NCI-H524 treated with DMSO at 0.1 percent for 48 hours (cell line): ENCODE measurements at places on chromosomes 11 and 22.

- DNase-seq: no peak
Measured at GRCh38 chr22:30481711-30482110, 9.9 kb upstream of the SEC14L3 start.

GRCh38 chr11:113286509-113287497 lies 27.6 kb upstream of the TTC12 start:
- DNase-seq: no peak

GRCh38 chr22:41478891-41479521 lies 10.1 kb downstream of the ACO2 start:
- peak; percentile 86 for DNase-seq

- no peak for DNase-seq
Measured at GRCh38 chr11:106167085-106167484, 89.6 kb downstream of the AASDHPPT start.

DNA sequence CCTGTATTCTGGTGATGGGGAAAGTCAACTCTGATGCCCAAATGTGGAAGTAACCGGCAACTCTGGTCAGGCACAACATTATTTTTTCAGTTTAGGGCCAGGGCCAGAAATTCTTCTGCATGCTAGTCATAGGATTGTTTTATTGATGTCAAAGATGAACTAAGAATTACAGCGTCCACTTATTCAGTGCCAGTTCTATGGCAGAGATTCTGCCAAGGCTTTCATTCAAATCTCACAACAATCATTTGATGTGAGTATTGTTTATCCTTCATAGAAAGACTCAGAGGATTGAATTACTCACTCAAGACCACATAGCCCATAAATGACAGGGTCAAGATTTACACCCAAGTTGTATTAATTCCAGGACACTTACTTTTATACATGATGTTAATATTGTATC lies 87.7 kb downstream of the TMPRSS5 start:
- no peak for DNase-seq

GRCh38 chr22:19719050-19719482 lies 4.3 kb upstream of the GP1BB start:
- DNase-seq: no peak

- no peak for DNase-seq
Measured at GRCh38 chr11:36890121-36890679, 292.2 kb upstream of the RAG2 start.

DNA sequence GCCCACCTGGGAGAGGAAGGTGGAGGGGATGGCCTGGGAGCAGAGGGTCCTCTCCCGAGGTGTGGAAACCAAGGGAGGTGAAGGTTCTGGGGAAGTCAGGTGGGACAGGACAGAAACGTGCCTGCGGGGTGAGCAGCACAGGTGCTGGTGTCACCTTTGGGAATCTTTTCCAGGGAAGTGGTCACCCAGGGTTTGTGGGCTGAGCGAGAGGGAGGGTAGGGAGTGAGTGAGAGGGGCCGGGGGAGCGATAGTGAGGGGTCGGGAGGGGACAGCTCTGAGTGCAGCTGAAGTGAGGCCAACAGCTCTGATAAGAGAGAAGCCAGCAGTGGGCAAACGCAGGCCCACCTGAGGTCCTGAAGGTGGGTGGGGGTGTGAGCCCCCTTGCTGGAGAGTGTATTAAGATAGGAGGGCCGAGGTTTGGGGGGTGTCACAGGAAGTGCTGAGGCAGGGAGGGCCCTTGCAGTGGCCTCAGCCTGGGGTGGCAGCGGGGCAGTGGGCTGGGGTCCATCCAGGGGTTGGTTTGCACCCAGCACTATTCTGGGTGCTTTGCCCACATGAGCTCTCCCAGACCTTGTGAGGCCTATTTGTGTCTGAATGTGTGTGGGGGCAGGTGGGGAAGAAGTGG lies 1.6 kb upstream of the SHANK3 start:
- DNase-seq: no peak

GRCh38 chr22:42608823-42609361 lies 5.8 kb downstream of the POLDIP3 start:
- DNase-seq: no peak

GRCh38 chr11:113332638-113333329 lies 18.4 kb downstream of the TTC12 start:
- DNase-seq: no peak

DNA sequence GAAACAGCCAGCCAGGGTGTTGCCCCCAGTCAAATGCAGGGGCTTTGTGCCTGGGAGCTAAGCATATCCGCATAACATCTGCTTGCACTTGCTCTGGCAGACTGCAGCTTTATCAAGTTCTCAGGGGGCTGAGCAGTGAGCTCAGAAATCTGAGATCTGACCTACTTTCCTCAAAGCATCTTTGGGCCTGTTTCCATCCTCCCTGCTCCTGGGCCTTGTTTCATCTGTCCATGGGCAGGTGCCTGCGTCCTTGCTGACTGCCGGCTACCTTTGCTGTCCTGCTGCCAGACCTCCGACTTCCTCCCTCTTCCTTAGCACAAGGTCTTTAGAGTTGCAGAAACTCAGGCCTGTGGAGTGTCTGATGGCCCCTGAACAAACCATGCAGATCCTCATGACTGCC lies 131.2 kb upstream of the B3GAT1 start:
- DNase-seq: no peak

DNA sequence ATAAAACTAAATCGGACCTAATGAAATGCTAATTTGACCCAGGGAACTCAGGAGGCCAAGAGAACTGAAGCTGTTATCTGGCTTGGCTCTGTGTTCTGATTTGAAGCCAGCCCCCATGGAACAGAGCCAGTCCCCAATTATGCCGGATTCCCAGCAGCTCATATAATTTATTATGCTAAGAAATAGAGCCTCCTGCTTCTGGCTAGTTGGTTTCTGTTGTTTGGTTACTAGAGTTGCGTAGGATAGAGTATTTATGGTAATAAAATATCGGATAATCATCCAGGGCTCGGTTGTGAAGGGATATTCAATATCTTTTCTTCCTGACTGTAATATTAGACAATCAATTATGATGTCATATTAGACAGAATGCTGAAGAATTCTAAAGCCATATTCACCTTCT lies 120.4 kb upstream of the TTC12 start:
- DNase-seq: no peak

GRCh38 chr11:70544774-70545609 lies 146.7 kb downstream of the CTTN start:
- no peak for DNase-seq

GRCh38 chr11:89016214-89016613 lies 49.6 kb downstream of the GRM5 start:
- no peak for DNase-seq

- no peak for DNase-seq
Measured at GRCh38 chr11:8229299-8230177, 34.1 kb downstream of the LMO1 start.

- DNase-seq: no peak
Measured at GRCh38 chr22:39502789-39503409, 809 bp downstream of the MIEF1 start.

DNA sequence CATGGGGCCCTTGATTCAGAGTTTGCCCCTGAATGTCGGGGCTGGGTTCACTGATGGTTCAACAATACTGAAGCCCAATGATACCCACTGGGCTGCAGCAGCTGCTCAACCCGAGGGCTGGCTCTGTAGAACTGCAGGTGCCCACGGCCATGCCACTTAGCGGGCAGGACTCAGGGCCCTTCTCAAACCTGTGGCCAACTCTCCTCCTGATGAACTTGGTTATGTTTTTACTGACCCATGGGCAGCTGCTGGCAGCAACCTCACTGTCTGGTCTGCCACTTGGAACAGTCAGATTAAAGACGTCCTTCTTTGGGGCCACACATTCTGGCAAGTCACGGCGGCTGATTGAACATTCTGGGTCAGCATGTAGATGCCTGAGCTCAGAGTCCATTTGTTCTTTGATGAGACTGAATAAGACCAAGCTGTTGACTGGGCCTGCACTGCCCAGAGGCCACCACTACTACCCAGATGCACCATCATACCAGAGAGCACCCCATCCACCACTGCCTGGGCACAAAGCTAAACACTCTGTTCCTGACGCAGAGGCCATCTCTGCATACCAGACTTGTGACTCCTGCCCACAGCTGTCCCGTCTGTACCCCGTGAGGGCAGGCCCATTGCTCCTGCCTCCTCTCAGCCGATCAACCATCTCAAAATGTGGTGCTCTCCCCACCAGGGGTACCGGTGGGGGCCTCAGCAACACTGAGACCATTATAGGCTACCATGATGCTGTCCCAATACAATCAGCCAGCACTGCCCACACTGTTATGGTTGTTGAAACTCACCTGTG lies 67.8 kb downstream of the SHANK2 start:
- no peak for DNase-seq

DNA sequence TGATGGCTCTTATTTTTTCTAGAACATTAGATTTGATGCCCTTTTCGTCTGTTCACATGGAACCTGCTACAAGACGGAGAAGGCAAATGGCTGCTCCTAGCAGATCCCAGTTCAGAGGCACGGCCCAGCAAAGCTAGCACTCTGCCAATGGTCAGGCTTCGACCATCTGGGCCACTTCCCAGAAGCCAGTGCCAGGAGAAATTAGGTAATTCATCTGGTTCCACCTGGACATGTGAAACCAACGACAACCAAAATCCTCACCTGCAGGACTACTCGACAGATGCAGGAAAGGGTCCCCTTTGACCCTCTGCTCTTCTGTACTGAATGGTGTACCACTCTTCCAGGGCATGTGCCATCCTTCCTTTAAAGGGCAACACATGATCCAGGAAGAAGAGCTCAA lies 25.4 kb downstream of the MICAL3 start:
- DNase-seq: no peak

- no peak for DNase-seq
Measured at GRCh38 chr22:32752816-32753520, 48.5 kb upstream of the TIMP3 start.

GRCh38 chr11:63986932-63987513 lies 785 bp downstream of the OTUB1 start:
- DNase-seq: no peak

DNA sequence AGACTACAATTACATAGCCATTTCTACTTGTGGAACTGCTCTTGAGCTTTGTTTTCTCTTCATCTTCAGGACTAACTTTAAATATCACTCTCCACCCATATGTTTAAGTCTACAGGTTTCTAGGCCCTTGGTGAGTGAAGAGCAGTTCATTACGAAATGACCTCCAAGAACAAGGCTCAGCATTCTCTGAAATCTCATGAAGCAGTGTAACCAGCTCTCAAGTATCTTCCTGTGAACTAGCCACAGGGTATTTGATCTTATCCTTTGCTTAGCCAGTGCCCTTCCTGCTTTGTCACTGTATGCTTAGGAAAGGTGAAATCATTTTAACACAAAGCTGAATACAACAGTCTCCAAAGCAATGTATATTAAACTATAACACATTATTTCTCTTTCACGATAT lies 20.4 kb upstream of the LYVE1 start:
- DNase-seq: no peak

GRCh38 chr22:43926349-43926710 lies 2.7 kb downstream of the PNPLA3 start:
- no peak for DNase-seq

DNA sequence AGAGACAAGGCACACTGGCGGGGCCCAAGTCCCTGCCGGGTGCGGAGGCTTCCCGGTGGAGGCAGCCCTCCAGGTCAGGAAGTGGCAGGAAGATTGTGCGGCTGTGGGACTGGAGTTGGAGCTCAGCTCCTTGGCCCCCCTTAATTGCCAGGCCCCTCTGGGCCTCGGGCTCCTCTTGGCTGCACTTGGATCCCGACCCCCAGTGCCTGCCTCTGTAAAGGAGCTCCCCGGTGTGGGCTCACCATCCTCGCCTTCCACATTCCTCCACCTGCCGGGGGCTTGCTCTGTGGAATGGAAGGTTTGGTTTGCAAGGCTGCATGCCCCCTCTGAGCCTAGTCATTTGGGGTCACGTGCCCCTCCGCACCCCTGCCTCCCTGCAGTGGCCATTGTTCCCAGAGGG lies 38.1 kb upstream of the COMT start:
- DNase-seq: no peak

DNA sequence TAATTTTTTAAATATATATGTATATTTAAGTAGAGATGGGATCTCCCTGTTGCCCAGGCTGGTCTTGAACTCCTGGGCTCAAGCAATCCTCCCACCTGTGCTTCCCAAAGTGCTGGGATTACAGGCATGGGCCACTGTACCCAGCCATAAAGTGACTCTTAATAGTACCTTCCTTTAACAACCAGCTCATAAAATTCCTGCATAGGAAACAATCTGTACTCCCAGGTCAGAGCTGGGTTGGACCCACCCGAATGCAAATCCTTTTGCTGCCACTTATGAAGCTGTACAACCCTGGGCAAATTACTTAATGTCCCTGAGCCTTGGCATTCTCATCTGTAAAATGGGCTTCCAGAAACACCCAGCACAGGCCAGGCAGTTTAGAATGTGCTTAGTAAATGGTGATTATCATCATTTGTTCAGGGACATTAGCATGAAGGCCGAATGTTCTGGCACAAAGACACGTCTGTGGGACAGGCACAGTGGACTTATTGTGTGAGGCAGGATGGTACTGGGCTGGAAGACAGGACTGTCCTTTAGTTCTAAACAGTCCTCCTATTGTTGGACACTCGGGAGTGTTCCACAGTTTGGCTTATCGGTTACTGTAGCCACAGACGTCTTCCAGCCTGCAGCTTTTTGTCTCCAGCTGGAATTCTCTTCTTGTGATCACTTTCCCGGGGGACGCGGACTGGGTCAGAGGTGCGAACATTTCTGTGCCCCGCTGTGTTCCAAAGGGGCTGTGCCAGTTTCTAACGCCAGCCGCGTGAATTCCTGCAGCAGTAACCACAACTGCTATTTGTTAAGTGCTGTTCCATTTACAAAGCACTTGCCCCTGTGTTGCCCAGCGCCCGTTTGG lies 6.0 kb downstream of the PDXP start:
- DNase-seq: no peak

DNA sequence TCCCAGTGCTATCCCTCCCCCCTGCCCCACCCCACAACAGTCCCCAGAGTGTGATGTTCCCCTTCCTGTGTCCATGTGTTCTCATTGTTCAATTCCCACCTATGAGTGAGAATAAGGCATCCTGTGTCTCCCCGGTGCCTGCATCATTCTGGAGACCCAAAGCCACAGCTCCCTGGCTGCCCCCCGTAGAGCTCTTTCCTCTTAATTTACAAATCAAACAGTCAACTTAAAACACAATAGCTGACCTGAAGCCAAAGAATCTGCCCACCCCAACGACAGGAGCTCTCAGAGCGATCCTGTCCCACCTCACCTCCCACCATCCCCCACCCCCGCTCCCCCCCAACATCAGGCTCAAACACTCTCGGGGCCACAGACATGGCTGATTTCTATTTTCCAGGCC lies 558.3 kb downstream of the BRD1 start:
- no peak for DNase-seq

- DNase-seq: no peak
Measured at GRCh38 chr11:109039611-109040010, 374.7 kb downstream of the DDX10 start.

- DNase-seq: no peak
Measured at GRCh38 chr11:91489989-91490388, 734.6 kb upstream of the FAT3 start.

DNA sequence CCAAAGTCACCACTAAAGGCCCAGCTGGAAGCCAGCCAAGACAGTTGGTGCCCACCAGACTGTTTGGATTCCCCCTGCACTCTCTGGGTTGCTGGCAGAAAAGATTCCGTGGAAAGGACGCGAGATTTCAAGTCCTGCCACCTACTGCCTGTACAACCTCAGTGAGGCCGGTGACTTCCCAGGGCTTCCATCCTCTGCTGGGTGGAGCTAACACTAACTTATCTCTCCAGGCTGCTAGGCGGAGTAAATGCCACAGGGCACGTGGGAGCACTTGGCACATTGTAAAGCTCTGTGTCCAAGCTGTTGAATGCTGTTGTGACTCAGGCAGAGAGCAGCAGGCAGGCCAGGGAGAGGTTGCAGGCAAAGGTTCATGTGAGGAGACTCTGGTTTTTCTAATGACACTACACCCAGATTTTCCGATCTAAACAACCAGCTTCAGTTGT lies 50.9 kb upstream of the CDON start:
- DNase-seq: peak; percentile 73
